ENCODE measurements at places on chromosomes 16 and 17.

DNA sequence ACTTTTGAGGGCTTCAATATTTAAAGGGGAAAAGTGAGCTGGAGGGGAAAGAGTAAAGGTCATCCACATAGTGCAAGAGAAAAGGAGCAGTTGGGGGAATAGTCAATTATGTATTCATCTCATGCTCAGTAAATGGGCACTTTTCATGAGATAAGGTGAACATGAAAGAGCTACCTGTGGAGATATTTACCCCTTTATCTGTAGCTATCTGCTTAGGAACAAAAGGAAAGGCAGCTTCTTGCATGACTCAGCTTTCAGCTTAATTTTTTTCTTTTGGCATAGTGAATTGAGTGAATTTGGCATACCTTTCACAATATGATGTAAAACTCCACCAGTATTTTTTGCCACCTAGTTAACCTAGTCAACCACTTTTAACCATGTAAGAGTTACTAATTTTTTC lies 26.4 kb downstream of the CPD start:
- DNase-seq = no peak

GRCh38 chr17:79028496-79029326 lies 4.7 kb downstream of the C1QTNF1 start:
- DNase-seq = no peak

DNA sequence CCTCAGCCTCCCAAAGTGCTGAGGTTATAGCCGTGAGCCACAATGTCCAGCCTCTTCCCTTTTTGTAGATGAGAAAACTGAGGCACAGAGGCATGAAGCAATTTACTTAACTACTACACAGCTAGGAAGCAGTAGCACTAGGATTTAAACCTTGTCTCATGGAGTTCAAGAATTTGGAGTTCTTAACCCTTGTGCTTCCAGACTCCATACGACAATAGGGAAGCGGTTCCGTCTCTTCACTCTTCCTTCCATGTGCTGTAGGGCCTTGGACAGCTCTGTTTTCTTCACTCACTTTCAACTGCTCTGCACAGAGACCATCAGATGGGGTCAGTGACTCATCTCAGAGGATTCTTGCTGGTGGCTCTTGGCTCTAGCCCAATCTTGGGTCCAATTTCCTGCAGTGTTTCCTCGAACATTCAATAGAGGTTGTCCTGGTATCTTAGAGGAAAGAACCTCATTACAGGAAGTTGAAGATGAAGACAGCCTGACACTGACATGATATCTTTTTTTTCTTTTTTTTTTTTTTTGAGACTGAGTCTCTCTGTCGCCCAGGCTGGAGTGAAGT lies 19.3 kb downstream of the ITGAL start:
- DNase-seq = no peak

DNA sequence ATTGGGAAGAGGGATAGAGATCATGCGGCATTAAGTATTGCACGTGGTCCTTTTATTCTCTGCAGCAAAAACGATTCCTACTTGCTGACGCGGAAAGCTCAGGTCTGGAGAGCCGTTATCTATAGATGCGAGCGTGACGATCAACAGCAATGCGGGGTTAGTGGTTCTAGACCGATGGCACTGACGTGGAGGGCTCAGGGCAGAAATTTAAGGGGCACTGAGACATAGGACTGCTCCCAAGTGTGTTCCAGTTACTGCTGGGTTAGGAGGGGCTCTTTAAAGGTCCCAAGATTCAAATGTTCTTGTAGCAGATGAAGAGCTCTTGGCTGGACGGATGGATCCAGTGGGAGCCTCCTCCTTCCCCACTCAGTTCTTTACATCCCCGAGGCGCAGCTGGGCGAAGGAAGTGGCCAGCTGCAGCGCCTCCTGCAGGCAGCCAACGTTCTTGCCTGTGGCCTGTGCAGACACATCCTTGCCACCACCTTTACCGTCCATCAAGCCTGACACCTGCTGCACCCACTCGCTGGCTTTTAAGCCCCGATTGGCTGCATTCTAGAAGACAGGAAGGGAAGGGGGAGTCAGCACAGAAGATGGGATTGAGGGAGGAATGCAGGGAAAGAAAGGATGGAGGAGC lies 732 bp upstream of the EXOSC6 start:
- no peak for DNase-seq

GRCh38 chr17:74282587-74283370 lies 8.7 kb downstream of the DNAI2 start:
- DNase-seq = no peak

All from activated B cell treated with CpG ODN at 0.5 μM for 24 hours (primary cell).